Bronchial epithelial cell (primary cell): ENCODE measurements at places on chromosomes 4 and X. TPM values are rescaled to one million over a fixed set of nuclear protein-coding genes. Genes with fewer than 3 reads are reported as not detected.

DNA sequence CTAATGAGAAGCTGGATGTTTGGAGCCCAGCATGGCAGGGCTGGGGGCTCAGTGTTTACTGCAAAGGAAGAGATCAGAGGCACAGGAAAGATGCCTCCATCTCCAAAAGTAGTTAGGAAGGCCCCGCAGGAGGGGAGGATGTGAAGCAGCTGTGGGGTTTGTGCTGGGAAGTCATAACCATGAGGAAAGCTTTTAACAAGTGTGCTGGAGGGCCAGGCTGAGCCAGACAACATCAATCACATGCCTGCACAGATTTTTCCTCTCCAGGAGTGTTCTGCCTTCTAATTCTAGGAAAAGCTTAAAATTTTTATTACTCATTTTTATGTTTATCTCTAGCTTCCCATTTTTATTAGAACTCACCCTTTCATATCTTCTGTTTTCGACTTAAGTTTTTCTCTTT is 65.4 kb downstream of the GPR82 start:
- DNase-seq = no peak

DNA sequence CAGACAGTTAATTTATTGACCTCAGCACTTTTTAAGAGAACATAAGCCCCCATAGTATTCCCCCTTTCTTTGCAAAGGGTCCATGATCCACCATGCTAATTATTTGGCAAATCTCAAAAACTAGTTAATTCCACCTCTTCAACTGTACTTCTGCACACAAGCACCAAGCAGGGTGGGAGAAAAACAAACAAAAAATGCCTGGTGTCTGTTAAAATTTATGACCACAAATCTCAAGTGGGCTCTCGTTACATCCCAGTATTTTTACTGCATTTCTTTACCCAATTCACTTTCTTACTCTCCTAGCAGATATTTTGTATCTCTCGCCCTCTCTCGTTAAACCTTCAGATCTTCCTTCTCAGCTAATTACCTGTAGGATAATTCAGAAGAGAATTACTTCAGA is 6.1 kb downstream of the ARSJ start:
- no peak for DNase-seq

DNA sequence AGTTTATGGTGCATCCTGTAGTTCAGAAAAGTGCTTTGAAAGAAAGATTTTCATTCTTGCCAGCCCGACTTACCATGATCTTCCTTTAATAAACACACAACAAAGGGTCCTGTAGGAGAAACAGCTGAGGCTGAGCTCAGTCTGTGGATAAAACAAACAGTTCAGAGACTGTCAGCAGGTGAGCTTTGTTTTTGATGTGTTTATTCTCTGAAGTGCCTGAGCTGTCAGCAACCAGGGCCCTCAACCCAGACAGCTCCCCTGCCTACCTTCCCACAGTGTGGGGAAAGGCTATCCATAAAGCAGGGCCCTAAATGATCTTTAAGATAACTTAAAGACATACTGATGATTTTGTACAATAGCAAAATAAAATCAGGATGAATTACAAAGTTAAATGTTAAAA is 459.2 kb upstream of the GALNT7 start:
- DNase-seq = no peak

DNA sequence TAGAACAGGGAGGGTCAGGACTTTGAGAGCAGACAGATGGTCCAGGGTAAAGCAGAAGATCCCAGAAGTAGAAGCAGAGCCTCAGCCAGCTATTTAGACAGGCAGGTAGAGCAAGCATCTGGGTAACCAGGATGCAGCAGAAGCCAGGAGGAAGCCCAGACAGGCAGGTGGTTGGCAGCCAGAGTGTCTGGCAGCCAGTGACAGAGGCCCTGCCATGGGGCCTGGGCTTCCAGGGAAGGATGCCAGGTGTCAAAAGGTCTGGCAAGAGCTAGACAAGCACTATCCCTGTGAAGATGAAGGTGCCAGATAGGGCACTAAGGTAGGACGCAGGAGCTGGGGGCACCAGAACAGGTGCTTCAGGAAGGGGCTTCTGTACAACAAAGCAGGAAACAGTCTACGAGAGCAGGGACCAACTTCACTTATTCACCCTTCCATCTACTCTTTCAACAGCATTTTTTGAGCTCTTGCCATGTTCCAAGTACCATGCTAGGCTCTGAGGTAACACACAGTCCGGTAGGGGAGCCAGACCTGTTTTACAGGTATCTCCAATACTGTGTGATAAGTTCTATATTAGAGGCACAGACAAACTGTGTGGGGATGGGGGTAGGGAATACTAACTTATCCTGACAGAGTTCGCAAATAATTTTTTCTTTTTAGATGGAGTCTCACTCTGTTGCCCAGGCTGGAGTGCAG is 38.1 kb upstream of the GJB1 start:
- peak; percentile 9 for DNase-seq

The GPR119 gene
- total RNA-seq = not detected in 2 replicates
